ENCODE measurements at places on chromosomes 7 and 10.

DNA sequence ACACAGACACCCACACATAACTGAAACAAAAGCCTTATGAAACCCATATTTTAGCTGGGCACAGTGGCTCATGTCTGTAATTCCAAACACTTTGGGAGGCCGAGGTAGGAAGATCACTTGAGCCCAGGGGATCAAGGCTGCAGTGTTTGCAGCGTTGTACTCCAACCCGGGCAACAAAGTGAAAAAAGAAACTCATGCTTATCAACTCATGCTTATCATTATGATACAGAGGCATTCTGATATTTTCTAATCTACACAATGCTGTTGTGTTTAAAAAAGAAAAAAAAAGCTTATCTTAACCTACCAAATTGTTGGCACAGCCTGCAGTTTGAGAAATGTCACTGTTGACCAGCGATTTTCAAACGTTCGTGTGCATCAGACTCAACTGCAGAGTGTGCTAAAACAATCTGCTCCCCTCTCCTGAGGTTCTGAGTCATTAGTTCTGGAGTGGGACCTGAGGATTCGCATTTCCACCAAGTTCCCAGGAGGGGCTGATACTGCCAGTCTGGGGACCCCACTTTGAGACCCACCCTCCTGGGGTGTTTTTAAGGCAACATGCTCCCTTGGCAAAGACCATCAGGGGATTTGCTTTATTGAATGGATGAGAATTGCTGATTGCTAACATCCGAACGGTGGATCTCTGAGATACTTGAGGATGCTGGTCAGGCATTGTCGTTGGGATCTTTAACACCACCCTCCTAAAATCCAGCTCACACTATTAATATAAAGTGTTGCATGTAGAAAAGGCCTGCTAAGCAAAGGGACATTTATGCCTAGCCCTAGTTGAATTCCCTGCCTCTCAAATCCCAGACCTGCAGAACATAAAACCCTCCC lies 16.2 kb downstream of the CHST3 start:
- no peak for DNase-seq
- no peak overlapping the region for H3K27ac ChIP-seq
- no peak overlapping the region for H3K4me3 ChIP-seq
- no peaks in the 10 kb centered on the region for H3K36me3 ChIP-seq

GRCh38 chr10:22308390-22308789 lies 7.8 kb upstream of the COMMD3 start:
- no peak overlapping the region for H3K4me3 ChIP-seq
- no peak overlapping the region for H3K27ac ChIP-seq
- H3K4me1 ChIP-seq, result peaks cover 5% of the 10 kb centered on the region
- no peaks in the 10 kb centered on the region for H3K36me3 ChIP-seq
- H3K27me3 ChIP-seq, result peaks cover 9% of the 10 kb centered on the region

DNA sequence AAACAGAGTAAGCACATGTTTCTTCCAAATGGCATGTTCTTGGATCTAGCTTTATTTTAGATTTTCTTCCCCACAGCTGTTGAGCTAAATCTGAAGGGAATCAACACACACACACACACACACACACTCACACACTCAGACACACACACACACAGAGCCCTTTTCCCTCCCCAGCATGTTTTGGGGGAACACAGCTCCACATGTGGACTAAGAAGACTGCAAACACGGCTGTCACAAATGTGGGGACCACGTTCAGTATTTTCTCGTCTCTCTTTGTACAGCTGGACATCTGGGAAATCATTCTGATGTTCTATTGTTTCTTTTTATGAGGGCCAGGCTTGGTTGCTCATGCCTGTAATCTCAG lies 116.3 kb downstream of the ABLIM1 start:
- H3K36me3 ChIP-seq, result no peaks in the 10 kb centered on the region
- peak overlapping the region; percentile 100 for H3K27ac ChIP-seq
- no peaks in the 10 kb centered on the region for H3K27me3 ChIP-seq
- H3K4me3 ChIP-seq, result peak overlapping the region; percentile 47
- no peak for DNase-seq

DNA sequence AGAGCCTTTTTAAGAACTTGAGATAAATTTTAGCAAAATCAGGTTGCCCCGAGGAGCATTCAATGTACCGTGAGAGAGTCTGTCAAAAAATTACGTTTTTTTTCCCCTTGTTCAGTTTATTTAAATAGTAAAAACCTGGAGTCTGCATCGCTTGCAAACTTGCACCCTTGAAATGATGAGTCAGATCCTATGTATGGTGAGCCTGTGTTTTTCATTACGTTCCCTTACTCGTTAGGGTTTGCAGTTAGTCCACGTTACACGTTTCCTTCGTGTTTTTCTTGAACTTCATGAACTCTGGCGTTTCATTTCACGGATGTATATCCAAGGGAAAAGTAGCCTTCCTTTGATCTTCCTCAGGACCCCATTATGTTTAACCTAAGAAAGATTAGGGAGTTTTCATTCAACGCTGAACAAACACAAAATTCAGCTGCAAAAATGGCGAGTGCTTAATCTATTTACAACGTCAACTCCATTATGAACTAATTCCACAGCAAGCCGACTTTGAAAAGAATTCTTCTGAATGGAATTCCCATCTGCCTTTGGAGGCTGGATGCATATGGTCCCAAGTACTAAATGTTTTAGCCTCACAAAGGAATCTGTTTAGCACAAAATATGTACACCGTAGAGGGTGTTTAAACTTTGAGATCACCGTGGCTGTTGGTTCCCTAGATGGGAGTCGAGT lies 182.4 kb downstream of the MYOF start:
- DNase-seq, result no peak
- H3K36me3 ChIP-seq, result no peaks in the 10 kb centered on the region
- peaks cover 3% of the 10 kb centered on the region for H3K27me3 ChIP-seq
- no peaks in the 10 kb centered on the region for H3K4me1 ChIP-seq

DNA sequence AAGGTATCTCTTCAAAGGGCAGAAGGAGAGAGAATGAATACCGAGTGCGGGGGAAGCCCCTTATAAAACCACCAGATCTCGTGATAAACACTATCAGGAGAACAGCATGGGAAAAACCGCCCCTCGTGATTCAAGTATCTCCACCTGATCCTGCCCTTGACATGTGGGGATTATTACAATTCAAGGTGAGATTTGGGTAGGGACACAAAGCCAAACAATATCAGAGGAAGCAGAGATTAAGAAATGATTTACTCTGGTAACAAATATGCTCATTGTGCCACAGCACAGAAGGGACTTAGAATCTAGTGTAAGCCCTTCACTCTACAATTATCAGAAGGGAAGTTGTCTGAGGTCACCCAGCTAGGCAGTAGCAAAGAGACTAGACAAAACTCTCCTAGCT lies 40.1 kb upstream of the ZNRF2 start:
- no peak overlapping the region for H3K27ac ChIP-seq
- H3K4me1 ChIP-seq, result no peaks in the 10 kb centered on the region
- H3K4me3 ChIP-seq, result no peak overlapping the region
- DNase-seq, result no peak
- H3K27me3 ChIP-seq, result peaks cover 9% of the 10 kb centered on the region

- DNase-seq, result no peak
- H3K36me3 ChIP-seq, result no peaks in the 10 kb centered on the region
- no peak overlapping the region for H3K27ac ChIP-seq
- H3K27me3 ChIP-seq, result peaks cover 8% of the 10 kb centered on the region
- peaks cover 2% of the 10 kb centered on the region for H3K4me1 ChIP-seq
Observed at GRCh38 chr7:101823096-101823495, 5.7 kb downstream of the CUX1 start.

Data from activated naive CD4-positive, alpha-beta T cell treated with anti-CD3 and anti-CD28 coated beads, Interleukin-2, amount 10 ng/mL, durations not matched to agents 7 days and 5 days (primary cell).